Stimulated activated CD4-positive, alpha-beta T cell treated with anti-CD3 and anti-CD28 coated beads, Interleukin-4, amount 100 ng/mL, for 4 hours (primary cell): ENCODE measurements at places on chromosomes 11 and 22.

GRCh38 chr11:85825616-85826015 lies 14.7 kb upstream of the SYTL2 start:
- DNase-seq: no peak

DNA sequence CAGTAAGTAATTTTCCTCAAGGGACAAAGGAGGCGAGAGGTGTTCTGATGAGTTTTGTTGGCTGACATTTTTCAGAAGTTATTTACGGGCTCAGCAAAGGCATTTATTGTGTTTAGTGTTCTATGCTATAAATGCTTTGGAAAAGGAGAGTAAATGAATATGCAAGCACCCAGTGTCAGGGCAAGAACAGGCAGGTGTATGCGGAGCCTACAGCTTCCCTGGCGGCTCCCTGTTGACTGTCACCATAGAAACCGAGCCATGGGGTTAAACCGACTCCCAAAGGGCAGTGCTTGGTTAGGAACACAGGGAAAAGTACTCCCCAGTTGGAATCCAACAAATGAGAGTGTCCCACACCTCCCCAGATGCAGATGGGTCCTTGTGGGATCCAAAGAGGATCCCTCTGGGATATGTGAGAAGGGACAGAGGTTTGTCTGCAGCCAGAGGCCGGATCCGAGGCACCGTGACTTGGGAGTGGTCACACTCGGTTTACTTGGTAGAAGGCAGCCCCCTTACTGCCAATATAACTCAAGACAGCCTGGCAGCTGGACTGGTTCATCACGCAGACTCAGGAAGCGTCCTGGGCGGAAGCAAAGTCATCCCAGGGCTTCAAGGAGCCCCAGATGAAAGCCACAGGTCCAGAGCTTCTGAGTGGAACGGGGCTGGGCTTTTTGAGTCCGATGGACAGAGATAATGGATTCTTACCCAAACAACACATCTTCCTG lies 329.7 kb downstream of the CTTN start:
- DNase-seq: no peak

DNA sequence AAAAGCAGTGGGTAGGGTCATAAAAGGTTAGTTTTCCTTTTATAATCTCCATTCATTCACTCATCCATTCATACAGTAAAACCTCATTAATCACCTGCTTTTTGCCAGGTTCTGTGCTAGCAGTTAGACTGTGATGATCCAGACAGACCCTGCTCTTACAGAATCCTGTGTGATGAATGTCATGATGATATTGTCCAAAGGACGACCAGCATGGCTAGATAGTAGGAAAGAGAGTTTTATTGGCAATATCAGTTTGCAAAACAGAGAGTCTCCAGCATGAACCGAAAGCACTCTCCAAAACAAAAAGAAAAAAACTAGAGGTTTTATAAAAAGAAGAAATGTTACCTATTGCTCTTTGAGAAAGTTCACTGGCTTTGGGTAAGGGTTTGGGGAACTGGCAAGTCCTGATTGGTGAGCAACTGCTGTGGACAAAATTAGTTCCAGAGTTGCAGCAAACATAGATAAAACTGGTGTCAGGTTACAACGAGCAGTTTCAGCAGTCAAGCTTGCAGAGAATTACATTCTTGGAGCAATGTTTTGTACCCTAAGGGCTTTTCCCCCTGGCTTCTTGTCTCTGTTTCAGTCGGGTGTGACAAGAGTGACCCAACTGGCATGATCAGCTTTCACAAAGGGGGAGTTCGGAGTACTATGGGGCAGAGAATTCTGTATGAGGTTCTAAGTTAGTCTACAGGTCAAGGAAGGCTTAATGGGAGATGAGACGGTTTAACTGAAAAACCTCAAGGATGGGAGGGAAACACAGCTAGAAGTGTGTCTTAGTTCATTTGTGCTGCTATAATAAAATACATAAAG lies 58.3 kb downstream of the HSD17B12 start:
- DNase-seq: no peak

DNA sequence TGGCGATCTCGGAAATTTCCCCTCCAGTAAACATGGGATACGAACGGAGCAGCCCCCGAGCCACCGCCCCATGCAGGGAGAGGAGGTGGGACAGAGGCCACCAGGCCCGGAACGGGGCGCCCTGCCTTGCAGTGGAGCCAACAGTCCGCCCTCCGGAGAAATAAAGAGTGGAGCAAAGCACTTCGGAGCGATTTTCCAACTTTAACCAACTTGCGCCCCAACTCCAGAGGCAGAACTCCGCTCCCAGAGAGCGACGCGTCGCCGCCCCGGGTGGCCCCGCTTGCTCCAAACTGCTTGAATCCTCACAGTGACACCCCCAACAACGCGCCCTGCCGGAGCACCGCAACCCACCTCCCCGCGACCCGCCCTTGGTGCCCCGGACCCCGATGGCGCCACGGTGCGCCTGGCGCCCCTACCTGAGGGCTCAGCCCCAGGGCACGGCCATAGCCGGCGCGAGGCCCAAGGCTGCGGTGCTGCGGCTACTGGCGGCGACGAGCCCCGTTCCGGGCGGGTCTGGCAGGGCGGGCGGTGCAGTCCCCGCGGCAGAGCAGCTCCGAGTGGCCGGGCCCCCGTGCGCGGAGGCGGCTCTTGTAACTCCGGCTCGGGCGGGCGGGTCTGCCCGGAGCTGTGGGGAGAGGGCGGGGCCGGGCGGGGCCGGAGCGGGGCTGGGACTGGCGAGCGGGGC lies at the start of gene AHNAK:
Gene AHNAK, minus strand, starts transcription at position 563 of the 685 bp plus-strand sequence. CDS start 10,708 bp downstream, outside the sequence.
- DNase-seq: peak; percentile 63

DNA sequence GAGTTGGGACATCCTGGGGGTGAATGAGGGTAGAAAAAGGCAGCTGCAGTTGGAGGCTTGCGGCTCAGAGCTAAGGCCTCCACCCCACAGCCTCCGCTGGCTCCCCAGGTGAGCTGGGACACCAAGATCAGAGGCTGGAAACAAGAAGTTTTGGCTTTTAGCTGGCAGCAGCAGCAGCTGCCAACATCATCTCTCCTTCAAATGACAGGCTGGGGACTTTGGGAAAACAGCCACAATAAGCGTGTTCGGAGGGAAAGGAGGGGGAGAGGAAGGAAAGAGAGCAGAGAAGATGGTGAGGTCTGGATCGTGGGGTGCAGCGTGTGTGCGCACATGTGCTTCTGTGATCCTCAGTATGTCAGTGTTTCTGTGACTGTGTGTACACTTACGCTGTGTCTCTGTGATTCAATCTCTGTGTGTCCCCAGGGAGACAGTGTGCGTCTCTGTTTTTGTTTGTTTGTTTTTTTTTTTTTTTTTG lies 62.0 kb upstream of the RASD2 start:
- DNase-seq: no peak

DNA sequence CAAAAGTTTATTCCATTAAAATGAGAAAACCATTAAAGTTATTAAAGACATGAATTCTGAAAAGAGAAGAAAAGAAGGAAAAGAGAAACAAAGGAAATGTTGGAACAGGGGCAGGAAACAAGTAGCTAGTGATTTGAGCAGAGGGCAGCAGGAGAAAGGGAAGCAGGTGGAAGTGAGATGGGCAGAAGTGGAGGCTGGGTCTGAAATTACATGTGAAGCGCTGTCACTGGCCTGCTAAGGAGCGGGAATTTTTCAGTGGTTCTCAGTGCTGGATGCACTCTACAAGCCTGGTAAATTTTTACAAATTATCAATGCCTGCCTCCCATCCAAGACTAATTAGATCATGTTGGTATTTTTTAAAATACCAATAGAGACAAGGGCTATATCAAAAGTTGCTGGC lies 48.4 kb downstream of the NOX4 start:
- no peak for DNase-seq

DNA sequence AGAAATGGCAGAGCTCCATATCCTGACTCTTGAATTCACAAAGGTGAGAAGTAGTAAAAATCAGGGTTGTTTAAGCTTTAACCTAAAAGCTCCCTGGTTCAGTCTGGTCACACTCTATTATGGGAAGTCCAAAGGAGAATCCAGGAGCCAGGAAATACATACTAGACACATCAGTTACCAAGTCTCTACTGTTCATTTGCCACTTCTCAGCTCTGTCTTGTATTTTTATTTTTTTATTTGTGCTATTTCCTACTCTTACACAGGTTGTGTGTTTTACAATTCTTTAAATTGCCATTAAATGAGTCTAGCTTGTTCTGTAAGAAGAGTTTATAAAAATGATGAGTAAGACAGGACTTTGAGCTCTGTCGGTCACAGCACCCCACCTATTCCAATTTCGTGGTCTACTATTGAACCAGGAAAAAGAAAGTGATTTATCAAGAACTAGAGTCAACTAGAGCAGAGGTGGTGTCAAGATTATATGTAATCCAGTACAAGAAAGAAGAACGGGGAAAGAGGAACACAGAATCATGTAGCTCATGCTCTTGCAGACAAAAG lies 9.7 kb downstream of the MS4A12 start:
- DNase-seq: no peak

- DNase-seq: no peak
These were observed 8.8 kb downstream of the FOXR1 start for GRCh38 chr11:118980191-118980881.

GRCh38 chr11:112958670-112959069 lies 2.5 kb upstream of the NCAM1 start:
- no peak for DNase-seq
